ENCODE measurements at places on chromosomes 11 and 22. TPM values are rescaled to one million over a fixed set of nuclear protein-coding genes. Genes with fewer than 3 reads are reported as not detected.

The DERL3 gene
- 7.5 TPM for total RNA-seq

The KRTAP5-9 gene
- not detected for total RNA-seq

The ZNF280A gene
- total RNA-seq, result not detected

The DNAJB7 gene
- not detected for total RNA-seq

The SLC5A1 gene
- total RNA-seq, result not detected

The WNT11 gene
- 11.7 TPM for total RNA-seq

The KDM4E gene
- total RNA-seq, result not detected

The SLC37A2 gene
- total RNA-seq, result 1.5 TPM

The PRG3 gene
- total RNA-seq, result not detected

The MUC6 gene
- not detected for total RNA-seq

The TOMM22 gene
- 19.3 TPM for total RNA-seq

The BACE1-AS gene
- 6.8 TPM for total RNA-seq

The YAP1 gene
- total RNA-seq, result 516 TPM

The OR5P2 gene
- not detected for total RNA-seq

The NPAS4 gene
- 5.0 TPM for total RNA-seq

The IGLL1 gene
- total RNA-seq, result not detected

The PLAAT2 gene
- not detected for total RNA-seq

The TIMM10 gene
- not detected for total RNA-seq

The FUT4 gene
- 3.2 TPM for total RNA-seq

The MICAL3 gene
- 36.9 TPM for total RNA-seq

The LRRC74B gene
- 2.6 TPM for total RNA-seq

The KCTD14 gene
- 0.96 TPM for total RNA-seq

The SCGB2A2 gene
- not detected for total RNA-seq

The CD6 gene
- total RNA-seq, result not detected

The JAM3 gene
- 59.8 TPM for total RNA-seq

The RASL10A gene
- not detected for total RNA-seq

The ESAM gene
- total RNA-seq, result 257 TPM

The A4GALT gene
- 85.1 TPM for total RNA-seq

The CTSC gene
- 164 TPM for total RNA-seq

The OR5B3 gene
- total RNA-seq, result not detected

The PNPLA5 gene
- not detected for total RNA-seq

The KCNC1 gene
- total RNA-seq, result not detected

The KRTAP5-8 gene
- total RNA-seq, result not detected

The HORMAD2 gene
- not detected for total RNA-seq

The OR2D2 gene
- total RNA-seq, result not detected

The MOGAT2 gene
- not detected for total RNA-seq

The INS gene
- total RNA-seq, result not detected

The TUB gene
- total RNA-seq, result 12.9 TPM

The RIMBP3C gene
- not detected for total RNA-seq

The MMP1 gene
- not detected for total RNA-seq

The PARVG gene
- 19.9 TPM for total RNA-seq

The KCNK4 gene
- not detected for total RNA-seq

The NLRX1 gene
- 35.9 TPM for total RNA-seq

The KRTAP5-1 gene
- total RNA-seq, result not detected

The APOL1 gene
- total RNA-seq, result 30.1 TPM

The CYB5R2 gene
- 35.8 TPM for total RNA-seq

The VPS51 gene
- total RNA-seq, result 226 TPM

The BTG4 gene
- not detected for total RNA-seq

The PPP2R5B gene
- total RNA-seq, result 115 TPM

The PRR5L gene
- total RNA-seq, result 32.5 TPM

The ANGPTL5 gene
- total RNA-seq, result not detected

The SLC17A6 gene
- total RNA-seq, result not detected

The RIBC2 gene
- total RNA-seq, result not detected

The CD248 gene
- total RNA-seq, result 193 TPM
